ENCODE measurements at places on chromosomes 4 and X. TPM values are rescaled to one million over a fixed set of nuclear protein-coding genes. Genes with fewer than 3 reads are reported as not detected.

CSTF2 gene
- 23.9 TPM for total RNA-seq

UGT2A1 gene
- not detected for total RNA-seq

CLTRN gene
- total RNA-seq = not detected

BEX1 gene
- 1.2 TPM for total RNA-seq

ZMAT1 gene
- 2.1 TPM for total RNA-seq

FGB gene
- not detected for total RNA-seq

HSFX4 gene
- total RNA-seq = not detected

DCAF12L2 gene
- total RNA-seq = not detected

CYSLTR1 gene
- total RNA-seq = 2.4 TPM

UGDH gene
- 208 TPM for total RNA-seq

LNX1 gene
- total RNA-seq = 17.5 TPM

WWC2 gene
- total RNA-seq = 6.3 TPM

NRK gene
- total RNA-seq = 0.06 TPM

MAMLD1 gene
- 0.92 TPM for total RNA-seq

CHST7 gene
- total RNA-seq = 3.1 TPM

ARX gene
- total RNA-seq = 1.1 TPM

USP17L19 gene
- total RNA-seq = not detected

ADGRG4 gene
- 0.17 TPM for total RNA-seq

ADAM29 gene
- total RNA-seq = not detected

KLF8 gene
- total RNA-seq = 3.8 TPM

RNF4 gene
- 47.4 TPM for total RNA-seq

HS3ST1 gene
- total RNA-seq = 2.7 TPM

SAGE1 gene
- total RNA-seq = not detected

IRF2 gene
- 51.3 TPM for total RNA-seq

ASB9 gene
- 1.9 TPM for total RNA-seq

PROM1 gene
- 121 TPM for total RNA-seq

SPANXD gene
- not detected for total RNA-seq

GYPE gene
- total RNA-seq = 0.25 TPM
